ENCODE measurements at places on chromosomes 2 and 18.

- DNase-seq: peak; percentile 32
These were observed 50.9 kb downstream of the ADNP2 start for GRCh38 chr18:80159713-80160636.

DNA sequence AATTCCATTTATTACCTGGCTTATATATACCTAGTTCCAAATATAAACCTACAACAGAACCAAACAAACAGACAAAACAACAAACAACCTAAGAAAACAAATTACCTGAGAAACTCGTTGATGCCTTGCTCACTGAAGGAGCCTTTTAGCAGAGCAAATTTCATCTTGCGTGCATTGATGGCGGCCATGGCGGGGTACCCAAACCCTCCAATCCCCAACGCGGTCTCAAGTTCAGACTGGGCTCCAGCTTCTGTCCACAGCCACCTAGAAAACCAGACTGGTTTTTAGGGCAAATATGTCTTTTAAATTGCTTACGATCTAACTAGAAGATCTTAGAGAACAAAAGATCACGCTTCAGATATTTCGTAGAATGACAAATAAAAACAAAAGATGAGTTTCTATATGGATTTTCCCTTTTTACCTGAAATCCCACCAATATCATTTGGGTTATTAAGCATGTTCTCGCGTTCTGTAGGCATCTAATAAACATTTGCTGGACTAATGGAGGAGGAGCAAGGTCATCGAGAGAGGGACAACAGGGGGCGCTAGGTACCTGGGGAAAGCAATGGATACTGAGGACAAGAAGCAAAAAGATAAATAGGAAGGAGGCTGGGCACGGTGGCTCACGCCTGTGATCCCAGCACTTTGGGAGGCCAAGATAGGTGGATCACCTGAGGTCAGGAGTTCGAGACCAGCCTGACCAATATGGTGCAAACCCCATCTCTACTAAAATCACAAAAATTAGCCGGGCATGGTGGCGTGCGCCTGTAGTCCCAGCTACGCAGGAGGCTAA lies 25.2 kb downstream of the PDIA6 start:
- no peak for DNase-seq

DNA sequence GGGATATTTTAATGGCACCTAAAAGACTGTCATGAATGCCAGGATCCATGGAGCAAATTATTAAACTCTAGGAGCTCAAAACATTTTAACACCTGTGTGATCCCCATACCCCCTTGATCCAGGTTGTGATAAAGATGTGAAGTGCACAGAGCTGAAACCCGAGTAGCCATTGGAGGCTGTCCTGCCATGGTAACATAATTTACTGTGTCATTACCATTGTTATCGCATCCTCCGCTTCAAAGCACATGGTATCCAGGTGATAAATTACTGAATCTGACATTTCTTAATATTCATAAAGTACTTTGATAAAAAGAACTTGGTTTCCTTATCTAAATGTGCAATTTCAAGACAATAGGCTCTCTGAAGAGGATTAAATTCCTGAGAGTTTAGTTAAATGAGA lies 109.3 kb downstream of the CHST9 start:
- no peak for DNase-seq

DNA sequence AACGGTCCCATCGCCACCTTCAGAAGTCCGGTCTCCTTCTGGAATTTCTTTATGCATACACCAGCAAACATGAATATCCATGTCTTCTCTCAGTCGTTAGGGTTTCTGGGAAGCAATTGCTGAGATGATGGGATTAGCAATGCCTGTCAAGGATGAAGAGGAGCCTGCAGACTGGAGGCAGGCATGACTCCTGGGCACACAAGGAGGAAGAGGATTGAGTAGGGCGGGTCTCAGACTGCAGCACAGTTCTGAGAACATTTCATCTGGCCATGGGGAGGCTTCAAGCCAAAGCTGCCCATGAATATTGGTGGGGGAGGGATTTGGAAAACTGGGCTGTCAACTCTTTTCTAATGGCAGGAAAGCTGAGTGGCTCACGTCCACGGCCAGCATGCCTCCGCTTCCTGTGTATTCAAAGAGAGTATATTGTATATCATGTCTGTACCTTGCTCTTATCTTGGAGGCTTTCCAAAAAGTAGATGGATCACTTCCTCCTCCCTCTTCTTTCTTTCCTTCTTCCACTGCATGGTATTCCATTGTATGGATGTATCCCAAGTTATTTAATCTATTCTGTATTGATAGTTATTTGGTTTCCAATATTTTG lies 24.5 kb downstream of the MC2R start:
- no peak for DNase-seq

DNA sequence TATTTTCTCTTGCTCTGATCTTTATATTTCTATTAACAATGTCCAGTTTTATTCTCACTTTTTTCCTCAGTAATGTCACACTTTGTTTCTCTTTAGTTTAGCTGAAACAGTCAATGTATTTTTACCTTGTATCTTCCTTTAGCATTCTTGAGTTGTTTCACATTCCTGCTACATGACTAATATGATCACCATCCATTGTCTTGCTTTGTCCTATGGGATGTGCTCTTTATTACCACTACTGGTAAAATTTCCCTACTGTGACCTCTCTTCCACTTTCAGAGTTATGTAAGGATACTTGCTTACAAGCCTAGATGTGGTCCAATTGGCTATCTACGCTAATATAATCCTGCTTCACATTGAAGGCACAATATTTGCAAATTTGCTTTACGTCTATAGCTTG lies 457.9 kb downstream of the PIK3C3 start:
- DNase-seq: no peak

DNA sequence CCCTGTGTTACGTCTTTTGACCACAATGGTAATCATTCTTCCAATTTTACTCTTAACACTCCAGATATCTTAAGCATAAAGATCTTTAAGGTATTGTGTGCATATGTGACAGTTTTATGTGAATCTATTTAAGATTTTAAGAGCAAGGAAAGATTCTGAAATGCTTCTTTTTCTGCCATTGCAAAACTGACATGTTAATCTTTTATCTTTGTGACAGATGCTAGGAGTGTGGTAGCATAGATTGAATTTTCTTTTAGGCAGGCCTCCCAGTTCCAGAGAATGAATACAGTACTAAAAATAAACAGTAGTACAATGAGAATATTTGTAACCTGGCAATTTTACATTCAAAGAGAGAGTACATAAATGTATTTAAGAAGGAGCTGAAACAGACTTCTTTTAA lies 232.5 kb upstream of the ZSWIM2 start:
- DNase-seq: no peak

GRCh38 chr2:22359071-22359672 lies 1025.8 kb upstream of the KLHL29 start:
- no peak for DNase-seq

- no peak for DNase-seq
These were observed 10.3 kb upstream of the FZD7 start for GRCh38 chr2:202023198-202023903.

DNA sequence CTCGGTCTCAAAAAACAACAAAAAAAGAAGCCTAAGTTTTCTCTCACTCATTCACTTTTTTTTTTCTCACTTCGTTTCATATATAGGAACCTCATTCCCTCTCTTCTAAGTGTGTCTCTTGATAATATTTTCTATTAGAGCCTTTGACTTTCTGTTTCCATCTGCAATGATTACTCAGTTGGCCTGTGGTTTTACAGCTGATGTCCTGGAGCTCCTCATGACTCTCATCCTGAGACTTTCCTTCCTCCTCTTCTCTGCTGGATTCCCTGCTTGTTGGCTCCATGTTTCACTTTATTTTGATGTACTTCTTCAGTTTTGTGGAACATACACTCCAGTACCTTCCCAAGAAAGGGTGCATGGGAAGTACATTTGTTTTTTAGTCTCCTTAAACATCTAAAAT lies 154.2 kb upstream of the GATA6 start:
- DNase-seq: no peak

GRCh38 chr2:24147364-24147763 lies 24.1 kb downstream of the FAM228B start:
- DNase-seq: no peak

DNA sequence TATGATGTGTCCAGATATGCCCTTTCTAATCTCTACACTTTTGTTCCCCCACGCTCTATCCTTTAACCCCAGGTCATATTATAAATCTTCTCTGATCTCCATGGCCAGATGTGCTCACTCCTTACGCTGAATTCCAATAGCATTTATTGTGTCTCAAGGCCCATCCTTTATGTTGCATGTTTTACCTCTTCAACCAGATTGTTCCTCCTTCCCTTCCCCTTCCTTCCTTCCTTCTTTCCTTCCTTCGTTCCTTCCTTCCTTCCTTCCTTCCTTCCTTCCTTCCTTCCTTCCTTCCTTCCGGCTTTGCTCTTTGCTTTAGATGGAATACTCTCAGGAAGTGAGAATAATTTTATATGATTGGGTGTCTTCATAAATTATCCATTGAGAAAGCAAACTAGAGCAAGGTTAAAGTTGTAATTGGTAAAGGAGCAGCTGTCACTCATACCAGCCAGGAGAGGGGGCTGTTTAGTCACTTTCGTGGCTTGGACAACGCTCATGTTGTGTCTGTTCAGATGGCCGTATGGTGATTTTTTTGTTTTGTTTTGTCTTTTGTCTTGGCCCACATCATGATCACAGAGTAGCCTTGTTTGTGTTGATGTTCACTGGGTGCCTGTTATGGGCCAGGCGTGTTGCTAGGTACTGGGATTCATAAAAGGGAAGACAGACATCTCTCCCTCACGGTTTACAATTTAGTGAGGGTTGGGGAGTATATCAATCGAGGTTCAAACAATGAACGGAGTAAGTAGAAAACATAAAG lies 68.0 kb downstream of the DAW1 start:
- no peak for DNase-seq

DNA sequence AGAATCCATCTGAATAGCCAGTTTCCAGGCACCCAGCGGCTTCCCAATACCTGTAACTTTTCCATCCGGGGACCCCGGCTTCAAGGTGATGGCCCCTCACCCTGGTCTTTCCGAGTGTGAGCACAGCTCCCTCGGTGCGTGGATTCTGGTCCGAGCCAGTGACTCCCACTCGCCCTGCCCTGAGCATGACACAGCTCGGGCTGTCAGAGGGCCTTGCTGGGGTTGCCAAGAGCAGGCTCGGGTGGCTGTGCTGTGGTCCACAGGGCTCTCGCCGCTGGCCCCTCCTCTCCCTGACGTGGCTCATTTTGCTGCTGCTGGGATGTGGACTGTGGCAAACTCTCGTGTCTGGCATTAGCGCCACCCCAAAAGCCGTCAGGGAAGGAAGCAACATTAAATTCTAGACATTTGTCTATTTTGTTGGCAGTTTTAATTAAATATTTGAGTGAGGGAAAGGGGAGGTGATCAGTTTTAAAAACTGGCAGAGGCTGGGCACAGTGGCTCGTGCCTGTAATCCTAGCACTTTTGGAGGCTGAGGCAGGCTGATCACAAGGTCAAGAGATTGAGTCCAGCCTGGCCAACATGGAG lies 5.6 kb upstream of the ESPNL start:
- no peak for DNase-seq

GRCh38 chr2:6139916-6140315 lies 447.7 kb downstream of the SOX11 start:
- DNase-seq: no peak

DNA sequence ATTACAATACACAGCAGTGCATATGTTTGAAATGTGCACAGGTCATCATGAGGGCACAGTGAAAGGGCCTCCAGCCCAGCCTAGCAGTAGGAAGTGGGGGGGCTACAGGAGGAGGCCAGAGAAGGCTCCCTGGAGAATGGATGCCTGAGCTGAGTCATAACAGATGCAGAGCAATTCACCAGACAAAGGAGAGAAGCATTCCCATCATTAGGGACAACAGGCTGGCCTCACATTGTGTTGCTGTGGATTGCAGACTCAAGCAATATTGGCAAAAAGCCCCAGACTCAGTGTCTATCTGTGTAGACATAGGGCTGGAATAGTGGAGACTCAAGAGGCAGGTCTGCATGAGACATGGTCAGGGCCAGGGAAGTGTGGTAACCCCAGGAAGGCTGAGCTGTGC lies 329.9 kb downstream of the DLGAP1 start:
- no peak for DNase-seq

GRCh38 chr18:50092245-50092805 lies 102.6 kb downstream of the MYO5B start:
- DNase-seq: no peak

- DNase-seq: no peak
These were observed 60.2 kb downstream of the EDAR start for GRCh38 chr2:108928660-108929377.

DNA sequence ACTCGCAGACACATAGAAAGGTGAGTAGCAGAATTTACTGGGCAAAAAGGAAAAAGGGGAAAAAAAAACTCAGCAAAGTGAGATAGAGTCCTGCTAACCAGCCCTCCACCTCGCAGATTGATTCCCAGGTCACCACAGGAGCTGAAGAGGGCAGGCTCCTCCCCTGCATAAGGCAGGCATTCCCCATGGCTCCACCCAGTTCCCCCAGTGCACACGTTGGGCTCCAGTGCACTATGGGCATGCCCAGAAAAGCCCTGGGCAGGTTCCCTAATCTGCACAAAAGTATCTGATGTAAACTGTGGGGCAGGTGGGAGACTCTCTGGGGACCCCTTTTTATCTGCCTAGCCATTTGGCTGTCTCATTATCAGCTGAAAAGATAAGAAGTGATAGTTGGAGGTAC lies 461.2 kb upstream of the TMEFF2 start:
- DNase-seq: no peak

- no peak for DNase-seq
These were observed 142.6 kb upstream of the SERPINE2 start for GRCh38 chr2:224181534-224182155.

DNA sequence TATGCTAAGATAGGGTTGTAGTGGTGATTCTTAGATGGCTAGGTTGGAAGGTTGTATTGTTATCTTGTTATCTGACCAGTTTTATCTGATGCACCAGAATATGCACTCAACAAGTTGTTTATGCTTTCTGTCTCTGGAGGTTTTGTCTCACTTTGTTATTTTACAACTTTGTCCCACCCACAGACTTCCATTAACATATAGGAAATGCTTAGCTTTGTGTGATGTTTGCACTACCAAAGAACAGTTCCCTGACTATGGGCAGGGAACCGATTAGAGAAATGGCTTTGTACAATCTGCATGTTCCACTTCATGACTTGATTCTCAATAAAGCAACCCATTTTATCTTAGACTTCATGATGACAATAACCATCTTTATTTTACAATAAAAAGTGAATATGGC lies 160.6 kb upstream of the CDH20 start:
- DNase-seq: no peak

DNA sequence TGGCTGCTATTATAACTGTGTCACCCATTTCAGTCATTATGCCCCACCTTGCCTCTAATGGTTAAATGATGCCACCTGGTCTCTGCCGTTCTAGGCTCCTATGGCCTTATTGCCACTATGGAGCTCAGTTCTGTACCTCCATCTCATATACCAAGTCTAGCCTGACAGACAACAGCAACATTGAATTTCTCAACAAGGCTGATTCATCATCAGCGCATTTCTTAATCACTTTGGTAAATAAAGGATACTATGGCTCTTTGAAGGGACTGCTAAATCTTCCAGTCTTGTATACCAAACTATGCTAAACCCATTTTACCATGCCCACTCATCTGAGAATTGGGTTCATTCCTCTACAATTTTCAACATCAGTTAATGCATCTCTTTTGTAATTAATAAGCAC lies 784.5 kb upstream of the CELF4 start:
- DNase-seq: no peak

- DNase-seq: no peak
These were observed 2.5 kb upstream of the DNAJC10 start for GRCh38 chr2:182713601-182714000.

- no peak for DNase-seq
These were observed 381.7 kb downstream of the CDH19 start for GRCh38 chr18:66222174-66222573.

- no peak for DNase-seq
These were observed 79.7 kb upstream of the ACAA2 start for GRCh38 chr18:49893036-49893435.

Measured in stimulated activated CD4-positive, alpha-beta T cell treated with anti-CD3 and anti-CD28 coated beads, Interleukin-4, amount 100 ng/mL, for 4 hours (primary cell).